ENCODE measurements at places on chromosomes 2 and 18.
A peak's percentile ranks its signal among the peaks of the same experiment; 100 is the strongest.

GRCh38 chr2:181904022-181904632, 12.6 kb downstream of the ITPRID2 start:
- DNase-seq = no peak

GRCh38 chr18:58287353-58288274, 243.6 kb downstream of the NEDD4L start:
- DNase-seq = no peak

- DNase-seq = no peak
Observed at GRCh38 chr2:161586517-161587167, 37.6 kb upstream of the SLC4A10 start.

GRCh38 chr2:185644828-185645227, 93.8 kb upstream of the FSIP2 start:
- no peak for DNase-seq

DNA sequence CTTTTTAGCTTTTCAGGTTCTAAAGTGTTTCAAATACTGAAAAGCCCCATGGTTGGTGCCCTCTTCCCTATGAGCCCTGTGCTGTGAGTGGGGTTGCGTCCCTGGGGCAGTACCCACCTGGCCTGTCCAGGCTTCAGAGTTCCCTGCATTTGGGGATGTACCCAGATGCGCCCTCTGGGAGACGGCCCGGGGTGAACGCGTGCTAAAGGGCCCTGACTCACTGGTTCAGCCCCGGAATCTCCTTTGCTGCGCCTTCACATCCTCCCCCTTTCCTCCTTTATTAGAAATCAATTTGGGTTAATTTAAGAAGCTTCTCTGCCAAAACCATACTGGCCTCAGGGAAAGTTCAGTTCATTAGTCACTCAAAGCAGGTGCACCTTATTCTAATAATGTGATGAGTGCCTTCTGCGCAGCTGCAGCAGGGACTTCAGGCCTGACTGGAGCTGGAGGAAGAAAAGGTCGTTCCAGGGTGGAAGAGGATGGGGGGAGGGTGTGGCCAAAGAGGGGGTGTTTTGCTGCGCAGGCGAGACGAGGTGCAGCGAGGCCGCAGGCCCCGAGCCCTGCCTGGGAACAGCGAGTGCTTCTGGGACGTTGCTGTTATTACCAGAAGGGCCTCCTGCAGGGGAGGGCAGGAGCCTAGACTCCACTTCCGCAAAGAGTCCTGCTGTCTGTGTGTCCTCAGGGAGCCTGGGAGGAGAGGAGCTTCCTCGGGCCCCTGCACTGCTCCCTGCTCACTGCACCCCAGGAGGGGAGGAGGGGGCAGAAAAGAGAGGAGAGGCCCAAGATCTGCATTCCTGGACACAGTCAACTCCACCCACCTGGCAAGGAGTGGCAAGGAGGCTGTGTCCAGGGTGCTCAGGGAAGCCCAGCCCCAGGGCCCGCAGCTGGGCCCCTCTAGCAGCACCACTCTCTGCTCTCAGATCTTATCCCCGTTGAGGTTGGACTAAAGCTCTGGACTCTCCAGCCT, 223.2 kb upstream of the PXDN start:
- DNase-seq = no peak

DNA sequence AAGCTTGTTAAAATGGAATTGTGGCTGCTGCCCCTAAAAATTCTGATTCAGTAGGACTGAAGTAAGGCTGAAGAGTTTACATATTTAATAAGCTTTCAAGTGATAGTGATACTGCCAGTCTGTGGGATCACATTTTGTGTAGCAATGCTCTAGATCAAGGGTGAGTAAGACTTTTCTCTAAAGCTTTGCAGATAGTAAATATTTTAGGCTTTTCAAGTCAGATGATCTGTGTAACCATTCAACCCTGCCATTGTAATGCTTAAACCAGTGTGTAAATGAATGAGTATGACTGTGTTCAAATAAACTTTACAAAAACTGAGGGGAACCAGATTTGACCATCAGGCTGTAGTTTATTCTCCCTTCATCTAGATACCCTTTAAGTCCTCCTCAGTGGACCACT, 92.7 kb downstream of the PIK3C3 start:
- no peak for DNase-seq

DNA sequence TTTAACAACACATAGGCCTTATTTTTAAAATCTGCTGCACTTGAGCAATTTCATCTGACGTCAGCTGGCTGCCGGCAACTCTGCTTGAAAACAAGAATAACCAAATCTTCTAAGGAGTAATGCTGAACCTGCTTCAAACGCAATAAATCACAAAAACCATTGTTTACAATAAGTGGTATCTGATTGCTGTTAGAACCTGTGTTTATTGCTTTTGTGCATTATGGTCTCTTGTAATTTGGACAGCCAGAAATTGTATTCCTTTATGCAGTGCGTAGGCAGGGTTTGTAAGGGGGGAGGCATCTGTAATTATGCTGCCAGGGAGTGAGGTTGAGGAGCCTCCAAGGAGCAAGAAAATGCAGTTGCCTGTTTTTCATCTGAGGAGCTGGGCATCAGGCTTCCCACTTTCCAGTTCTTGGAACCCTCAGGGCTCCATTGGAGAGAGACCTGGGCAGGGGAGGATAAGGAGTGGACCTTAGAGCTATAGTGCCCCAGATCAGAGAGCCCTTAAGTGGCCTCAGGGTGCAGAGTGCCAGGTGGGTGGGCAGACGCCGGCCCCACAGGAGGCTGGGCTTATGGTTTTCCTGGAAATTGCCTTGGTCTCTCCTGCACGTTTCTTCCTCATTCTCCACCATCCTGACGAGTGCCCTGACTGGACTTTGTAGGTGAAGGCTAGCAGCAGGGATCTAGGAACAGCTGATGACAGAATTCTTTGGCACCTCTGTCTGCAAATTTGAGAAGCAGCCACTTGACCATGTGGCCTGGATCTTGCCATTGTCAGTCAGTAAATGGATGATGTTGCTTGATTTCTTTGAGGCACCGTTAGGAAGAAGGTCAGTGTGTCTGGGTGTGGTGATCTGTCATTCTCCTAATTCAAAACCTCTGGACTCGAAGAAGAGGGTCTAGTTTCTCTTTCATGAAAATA, 129.2 kb downstream of the KLHL29 start:
- DNase-seq = no peak

DNA sequence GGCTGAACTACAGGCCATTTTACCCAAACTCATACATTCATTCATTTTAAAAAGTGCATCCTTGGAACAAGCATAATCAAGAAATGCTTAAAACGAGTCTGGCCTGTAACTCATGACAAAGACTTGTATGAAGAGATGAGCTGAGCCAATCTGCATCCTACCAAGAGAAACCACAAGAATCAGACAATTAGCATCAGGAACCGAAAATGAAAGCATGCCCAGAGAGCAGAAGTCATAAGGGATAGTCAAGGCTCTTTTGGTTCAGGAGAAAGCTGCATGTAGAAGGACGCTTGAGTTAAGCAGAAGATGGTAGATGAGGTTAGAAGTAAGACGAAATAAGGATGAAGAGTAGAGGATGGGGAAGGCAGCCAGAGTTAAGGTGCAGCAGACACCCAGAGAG, 137.0 kb upstream of the CTNNA2 start:
- no peak for DNase-seq

DNA sequence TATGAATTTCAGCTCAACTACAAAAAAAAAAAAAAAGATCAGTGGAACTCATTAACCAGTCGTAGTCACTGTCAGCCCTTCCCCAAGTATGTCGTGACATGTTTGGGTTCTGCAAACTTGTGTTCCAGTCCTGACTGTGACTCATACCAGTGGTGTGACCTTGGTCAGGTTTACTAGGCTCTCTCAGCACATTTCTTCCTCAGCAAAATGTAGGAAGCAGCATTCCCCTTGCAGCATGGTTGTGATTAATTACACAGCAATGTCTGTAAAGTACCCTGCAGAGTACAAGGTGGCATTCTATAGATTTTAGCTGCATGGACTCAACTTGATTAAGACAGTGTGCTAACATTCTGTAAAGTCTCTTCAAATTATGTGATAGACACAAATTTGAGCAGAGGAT, 156.9 kb downstream of the LAMA1 start:
- DNase-seq = no peak

DNA sequence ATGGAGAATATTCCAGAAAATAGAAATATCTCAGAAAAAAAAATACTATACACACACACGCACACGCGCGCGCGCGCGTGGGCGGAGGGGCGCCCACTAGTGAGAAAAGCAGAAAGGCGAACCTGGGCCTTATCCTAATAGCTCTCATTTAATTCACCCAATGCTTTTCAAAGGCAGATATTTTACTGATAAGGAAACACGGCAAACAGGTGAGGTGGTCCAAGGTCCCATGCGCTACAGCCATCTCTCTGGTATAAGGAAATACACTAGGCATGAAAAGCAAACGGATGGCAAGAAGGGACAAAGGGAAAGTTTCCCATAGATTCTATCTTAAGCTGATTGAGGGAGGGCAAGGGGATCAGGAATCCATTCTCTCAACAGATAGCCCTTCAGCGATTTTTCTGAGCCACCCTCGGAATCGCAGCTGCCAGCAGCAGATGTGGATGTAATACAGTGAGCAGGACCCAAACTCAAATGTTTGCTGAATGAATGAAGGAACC, 136.7 kb downstream of the TMEM247 start:
- DNase-seq = peak; percentile 7

- no peak for DNase-seq
Observed at GRCh38 chr2:204923957-204924356, 378.7 kb downstream of the PARD3B start.

GRCh38 chr2:21469564-21469963, 345.8 kb downstream of the TDRD15 start:
- no peak for DNase-seq

GRCh38 chr18:44920441-44920840, 239.8 kb downstream of the SETBP1 start:
- DNase-seq = no peak

GRCh38 chr18:69889009-69889408, 58.7 kb downstream of the CD226 start:
- DNase-seq = no peak

GRCh38 chr18:68500556-68500955, 214.4 kb downstream of the TMX3 start:
- no peak for DNase-seq

GRCh38 chr2:106579750-106580197, 92.6 kb downstream of the CD8B2 start:
- DNase-seq = no peak

GRCh38 chr18:47436871-47437270, 185.4 kb upstream of the SKOR2 start:
- DNase-seq = no peak

DNA sequence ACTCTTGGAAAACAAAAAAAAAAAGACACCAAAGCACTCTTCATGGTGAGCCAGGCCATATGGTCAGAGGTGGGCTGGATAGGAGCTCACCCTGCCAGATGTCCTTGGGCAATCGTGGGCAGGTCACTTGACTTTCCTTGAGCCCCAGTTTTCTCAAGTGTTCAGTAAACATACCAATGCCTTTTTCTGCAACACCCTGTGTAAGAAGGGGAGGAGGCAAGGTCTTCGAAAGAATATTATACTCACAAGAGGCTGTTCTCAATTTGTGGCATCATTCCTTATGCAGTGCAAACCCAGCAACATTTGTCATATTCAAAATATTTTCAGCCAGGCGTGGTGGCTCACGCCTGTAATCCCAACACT, 22.9 kb upstream of the TMEM87B start:
- no peak for DNase-seq

DNA sequence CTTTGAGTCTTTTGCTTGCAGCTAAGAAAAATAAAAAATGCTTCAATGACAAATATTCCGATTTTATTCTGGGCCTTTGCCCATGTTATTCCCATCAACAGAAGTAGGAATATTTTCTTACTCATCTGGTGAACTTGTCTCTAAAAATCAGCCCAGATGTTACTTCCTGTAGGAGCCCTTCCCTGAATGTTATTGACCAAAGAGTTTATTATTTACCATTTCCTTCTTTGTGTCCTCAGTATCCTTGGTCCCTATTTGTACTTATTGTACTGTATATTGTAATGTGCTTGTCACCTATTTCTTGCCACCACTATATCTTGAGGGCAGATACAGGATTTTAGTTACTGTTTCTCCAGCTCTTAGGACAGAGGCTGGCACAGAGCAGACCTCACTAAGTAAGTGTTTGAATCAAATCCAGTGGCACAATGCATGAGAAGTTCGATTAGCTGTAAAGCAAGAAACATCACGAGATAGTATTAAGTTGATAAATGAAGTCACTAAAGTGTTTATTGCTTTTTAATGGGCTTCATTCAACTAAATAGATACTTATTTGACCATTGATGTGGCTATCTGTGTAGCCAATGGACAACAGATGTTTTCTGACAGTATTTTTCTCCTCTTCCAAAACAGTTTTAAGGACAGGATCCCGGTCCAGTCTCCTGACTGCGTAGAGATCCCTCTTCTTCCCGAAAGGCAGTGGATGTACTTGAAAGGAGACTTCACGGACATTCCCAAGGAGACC, 109.1 kb downstream of the DDX1 start:
- DNase-seq = no peak

DNA sequence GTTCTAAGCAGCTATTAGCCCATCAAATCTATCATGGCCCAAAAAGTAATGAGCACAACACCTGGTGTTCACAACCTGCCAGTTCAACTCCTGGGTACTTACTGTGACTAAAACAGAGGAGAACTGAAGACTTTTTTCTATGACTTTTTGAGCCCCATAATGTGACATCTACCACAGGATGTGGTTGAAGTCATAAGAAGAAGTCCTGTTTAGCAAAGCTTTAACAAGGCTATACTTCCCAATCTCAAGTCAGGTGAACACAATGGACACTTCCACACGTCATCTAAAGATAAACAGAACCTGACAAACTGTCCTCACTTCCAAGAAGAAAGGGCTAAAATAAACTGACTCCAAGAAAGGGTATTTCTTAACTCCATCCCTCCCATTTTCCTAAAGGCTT, 138.8 kb downstream of the ATAD2B start:
- no peak for DNase-seq

DNA sequence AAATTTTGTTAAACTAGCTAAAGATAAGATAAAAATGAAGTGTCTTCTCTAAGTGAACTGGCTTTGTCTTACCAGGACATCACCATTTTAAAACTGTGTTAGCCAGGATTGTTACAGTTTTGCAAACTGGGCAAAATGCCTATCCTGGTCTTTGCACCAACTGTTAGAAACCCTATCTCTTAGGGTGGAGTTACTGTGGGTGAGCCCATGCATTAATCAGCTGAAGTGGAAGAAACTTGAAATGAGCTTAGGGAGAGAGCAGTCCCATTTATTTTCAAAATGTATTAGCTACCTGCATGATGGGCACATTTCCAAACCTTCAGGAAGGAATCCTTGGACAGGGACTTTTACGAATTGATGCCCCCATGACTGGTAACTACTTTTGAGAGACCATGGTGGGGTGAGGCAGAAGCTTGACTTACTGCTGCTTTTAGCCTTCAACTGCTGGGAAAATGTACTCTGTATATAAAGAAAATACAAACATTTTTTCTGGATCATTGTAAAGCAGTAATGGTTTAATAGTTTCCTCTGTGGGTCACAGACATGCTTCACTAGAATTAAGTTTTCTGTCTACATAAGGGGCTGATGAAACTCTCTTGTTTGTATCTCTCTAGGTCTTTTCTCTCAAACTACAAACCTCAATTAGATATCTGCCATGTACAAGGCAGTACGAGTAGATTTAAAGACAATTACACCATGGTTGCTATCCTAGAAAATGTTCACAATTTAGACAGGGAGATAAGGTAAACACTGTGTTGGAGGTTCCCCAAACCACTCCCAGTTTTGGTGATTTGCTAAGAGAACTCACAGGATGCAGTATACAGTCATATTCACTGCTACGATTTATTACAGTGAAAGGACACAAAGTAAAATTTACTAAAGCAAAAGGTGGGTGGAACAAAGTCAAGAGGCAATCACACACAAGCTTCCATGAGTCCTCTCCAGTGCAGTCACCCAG, 321.4 kb upstream of the MMADHC start:
- no peak for DNase-seq

- no peak for DNase-seq
Observed at GRCh38 chr2:211132573-211132972, 576.2 kb downstream of the CPS1 start.
